ENCODE measurements at places on chromosomes 4 and X.
A peak's percentile ranks its signal among the peaks of the same experiment; 100 is the strongest.

- DNase-seq: no peak
Measured at GRCh38 chr4:98565681-98566301, 92.6 kb downstream of the TSPAN5 start.

GRCh38 chr4:143486314-143486713 lies 27.2 kb upstream of the SMARCA5 start:
- no peak for DNase-seq

DNA sequence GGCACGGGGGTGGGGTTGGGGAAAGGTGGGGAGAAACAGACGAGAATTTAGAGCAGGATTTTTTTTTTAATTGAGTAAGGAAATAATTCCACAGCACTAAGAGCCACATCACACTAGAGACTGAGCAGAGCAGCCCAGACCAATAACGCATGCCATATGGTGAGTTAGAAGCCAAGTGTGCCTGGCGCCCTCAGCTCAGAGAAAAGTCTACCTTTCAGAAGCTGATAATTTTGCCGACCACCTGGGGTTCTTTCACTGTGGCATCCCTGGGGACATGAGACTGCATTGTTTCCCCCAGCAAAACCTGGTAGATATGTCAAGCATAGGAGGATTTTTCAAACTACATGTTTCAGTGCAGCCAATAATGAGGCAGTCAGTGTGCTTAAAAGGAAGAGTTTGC lies 516.8 kb downstream of the SMARCA1 start:
- no peak for DNase-seq

DNA sequence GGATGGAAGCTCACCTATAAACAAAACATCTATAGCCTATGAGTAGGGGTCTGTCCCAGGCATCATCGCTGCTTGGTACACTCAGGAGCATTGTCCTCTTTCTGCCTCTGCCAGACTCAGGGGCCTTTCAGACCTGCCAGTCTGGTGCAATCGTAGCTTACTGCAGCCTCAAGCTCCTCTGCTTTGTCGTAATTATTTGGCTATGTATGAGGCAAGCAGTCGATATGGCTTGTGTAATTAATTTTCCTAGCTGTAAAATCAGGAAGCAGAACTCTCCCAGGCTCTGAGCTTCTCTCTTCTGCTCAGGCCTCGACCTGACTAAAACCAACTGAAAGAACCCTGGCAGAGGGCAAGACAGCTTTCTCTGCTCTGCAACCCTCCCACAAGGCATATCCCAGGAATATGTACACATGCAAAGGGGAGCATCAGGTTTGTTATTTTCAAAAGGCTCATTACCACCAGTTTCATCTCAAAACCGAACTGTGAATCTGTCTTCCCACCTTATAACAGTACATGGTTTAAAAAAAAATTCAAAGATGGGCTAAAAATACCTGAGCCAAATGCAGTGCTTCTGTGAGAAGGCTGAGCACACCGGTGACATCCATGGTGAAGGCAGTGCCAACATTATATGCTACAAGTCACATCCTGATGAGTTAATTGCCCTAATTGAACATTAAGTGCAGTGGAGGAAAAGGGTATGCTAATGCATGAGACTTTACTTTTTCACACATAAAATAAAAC lies 309.2 kb upstream of the EMCN start:
- no peak for DNase-seq

- DNase-seq: no peak
Measured at GRCh38 chrX:24828600-24828999, 134.9 kb downstream of the POLA1 start.

DNA sequence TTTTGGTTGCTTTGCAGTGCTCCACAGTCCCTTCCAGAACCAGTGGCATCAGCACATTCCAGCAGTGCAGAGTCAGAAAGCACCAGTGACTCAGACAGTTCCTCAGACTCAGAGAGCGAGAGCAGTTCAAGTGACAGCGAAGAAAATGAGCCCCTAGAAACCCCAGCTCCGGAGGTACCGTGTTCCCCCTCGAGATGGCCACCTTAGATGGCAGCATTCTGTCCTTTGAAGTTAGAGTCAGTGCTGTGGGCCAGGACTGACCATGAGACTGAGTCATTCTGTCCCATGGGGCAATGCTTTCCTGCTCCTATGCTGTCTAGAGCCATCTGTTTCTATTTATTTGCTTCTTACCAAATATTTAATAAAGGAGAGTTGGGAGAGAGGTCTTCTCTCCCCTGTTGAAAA lies 112.3 kb downstream of the KLHL8 start:
- DNase-seq: peak; percentile 89

- peak; percentile 16 for DNase-seq
Measured at GRCh38 chrX:109472939-109473735, 8.7 kb downstream of the GUCY2F start.

- DNase-seq: no peak
Measured at GRCh38 chr4:185742766-185743165, 69.2 kb downstream of the SORBS2 start.

Data from EL (cell line).